ENCODE measurements at places on chromosomes 1 and 21.
A peak's percentile ranks its signal among the peaks of the same experiment; 100 is the strongest.

- DNase-seq = no peak
Measured at GRCh38 chr21:33799378-33800090, 116.1 kb downstream of the ATP5PO start.

DNA sequence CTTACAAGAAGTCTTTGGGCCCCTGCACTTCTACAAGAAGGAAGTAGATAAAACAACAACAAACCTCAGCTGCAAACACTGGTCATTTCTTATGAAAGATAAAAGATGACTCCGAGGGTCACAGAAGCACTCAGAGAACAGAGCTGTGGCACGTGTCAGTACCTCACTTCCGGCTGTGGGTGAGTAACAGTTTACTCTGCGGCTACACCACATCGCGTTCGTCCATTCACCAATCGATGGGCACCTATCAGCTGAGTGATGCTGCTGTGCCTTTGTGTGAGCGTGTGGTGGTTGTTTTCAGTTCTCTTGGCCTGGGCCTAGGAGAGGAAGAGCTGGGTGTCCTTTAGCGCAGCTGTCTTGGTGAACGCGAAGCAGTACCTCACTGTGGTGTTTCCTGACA, 49.9 kb downstream of the COL6A1 start:
- DNase-seq = no peak

DNA sequence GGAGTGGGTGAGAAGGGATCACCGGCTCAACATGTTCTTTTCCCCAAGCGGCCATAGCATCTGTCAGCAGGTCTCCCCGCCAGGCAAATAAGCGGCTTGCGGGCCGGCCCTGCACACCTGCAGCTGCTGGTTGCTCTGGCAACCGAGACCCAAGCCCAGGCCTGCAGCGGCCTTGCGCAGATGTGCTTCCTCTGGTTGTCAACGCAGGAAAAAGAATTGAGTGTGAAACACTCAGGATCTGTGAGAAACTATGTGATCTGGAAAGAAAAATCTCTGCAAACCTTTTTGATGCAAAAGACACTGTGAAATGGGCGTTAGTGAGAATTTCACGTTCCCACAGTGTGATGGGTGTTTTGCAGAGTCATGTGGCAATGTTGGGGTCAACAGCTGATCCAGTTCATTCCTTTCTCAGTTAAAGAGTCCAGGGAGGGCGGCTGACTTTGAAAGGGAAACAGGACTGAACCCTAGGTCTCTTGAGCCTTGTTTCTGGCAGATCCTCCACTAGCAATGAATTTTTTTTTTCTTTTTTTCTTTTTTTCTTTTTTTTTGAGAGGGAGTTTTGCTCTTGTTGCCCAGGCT, 28.4 kb downstream of the TOMM20 start:
- DNase-seq = no peak

GRCh38 chr1:105416261-105416660, 1640.2 kb upstream of the PRMT6 start:
- DNase-seq = no peak

- DNase-seq = no peak
Measured at GRCh38 chr1:63322114-63322943, at the start of gene FOXD3. TSS of gene FOXD3 (plus strand) at chr1:63322567. CDS start at chr1:63323059, 492 bp downstream.

DNA sequence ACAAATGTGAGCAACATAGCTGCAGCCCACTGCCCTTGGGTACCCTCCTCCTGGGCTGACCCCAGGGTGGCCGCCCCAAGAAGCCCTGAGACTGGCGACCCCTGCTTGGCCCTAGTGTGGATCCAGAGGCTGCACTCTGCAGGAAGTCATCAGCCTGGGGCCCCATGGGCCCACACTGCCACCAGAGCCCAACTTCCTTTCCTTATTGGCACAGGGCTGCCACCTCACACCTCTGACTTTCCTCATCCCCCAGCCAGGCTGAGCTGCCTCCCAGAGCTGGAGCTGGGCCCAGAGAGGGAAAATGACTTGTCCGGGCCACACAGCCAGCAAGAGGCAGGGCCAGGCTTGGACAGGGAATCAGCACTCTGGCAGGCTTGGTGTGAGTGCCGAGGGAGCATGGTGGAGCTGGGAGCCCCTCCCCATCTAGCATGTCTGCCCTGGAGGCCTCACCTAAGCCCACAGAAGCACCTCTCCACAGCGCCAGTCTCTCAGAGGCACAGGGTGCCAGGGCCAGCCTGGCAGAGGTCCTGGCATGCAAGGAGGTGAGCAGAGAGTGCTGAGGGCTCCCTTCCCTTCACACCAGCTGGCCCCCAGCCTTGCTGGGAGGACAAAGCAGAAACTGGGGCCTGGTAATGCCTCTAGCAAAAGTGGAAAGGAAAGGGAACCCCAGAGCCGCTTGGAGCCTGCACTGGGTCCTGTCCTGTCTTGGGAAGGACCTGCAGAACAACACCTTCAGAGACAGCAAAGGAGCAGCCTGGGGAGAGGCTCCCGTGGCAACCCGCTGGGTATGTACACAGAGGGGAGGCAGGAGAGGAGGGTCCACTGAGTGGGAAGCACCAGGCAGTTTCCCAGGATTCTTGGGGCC, 3.2 kb downstream of the RAP1GAP start:
- no peak for DNase-seq

- DNase-seq = no peak
Measured at GRCh38 chr1:243543501-243543900, 287.7 kb downstream of the SDCCAG8 start.

DNA sequence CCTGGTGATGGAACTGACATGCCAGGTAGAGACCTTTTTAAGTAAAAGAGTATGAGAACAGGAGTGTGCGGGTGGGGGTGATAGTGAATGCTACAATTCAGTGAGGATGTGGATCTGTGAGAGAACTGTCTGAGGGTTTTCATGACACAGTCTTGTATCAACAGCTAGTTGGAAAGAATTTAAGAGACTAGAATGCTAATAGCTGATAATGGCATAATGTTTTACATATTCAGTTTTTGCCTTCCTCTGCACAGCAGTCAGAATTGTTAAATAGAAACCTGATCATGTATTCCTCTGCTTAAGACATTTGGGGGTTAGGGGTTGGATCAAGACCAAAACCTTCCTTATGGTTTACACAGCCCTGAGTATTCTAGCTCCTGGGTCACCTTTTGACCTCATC, 152.8 kb upstream of the ZRANB2 start:
- no peak for DNase-seq

DNA sequence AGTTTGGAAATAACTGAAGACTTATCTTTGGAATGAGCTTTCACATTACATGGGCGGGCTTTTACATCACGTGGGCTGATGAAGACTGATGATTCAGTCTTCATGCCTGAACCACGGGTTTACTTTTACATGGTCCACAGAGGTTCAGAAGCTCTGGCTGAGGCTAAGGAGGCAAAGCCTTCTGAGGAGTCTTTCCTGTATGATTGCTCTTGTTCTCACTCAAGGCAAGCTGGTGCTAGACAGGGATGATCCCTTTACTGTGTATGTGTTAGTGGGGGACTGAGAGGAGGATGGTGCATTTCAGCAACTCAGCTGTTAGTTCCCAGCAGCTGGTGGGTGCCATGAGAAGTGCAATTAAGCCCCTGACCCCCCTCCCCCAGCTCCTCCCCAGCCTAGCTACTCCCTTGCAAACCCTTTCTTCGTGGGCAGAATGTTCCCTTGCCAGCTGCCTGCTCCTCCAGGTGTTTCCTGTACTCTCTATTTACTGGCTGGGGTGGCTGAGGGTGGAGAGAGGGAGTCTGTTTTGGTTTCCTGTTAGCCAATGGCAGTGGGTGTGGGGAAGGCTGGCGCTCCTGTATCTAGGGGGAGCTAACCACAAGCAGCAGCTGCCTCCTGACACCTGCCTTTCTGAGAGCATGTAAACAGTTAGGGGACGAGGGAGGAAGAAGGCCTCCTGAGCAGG, 15.4 kb downstream of the BTG2 start:
- no peak for DNase-seq

- no peak for DNase-seq
Measured at GRCh38 chr1:236844499-236845271, 49.6 kb downstream of the MTR start.

GRCh38 chr1:214494706-214495105, 56.7 kb downstream of the PTPN14 start:
- no peak for DNase-seq

GRCh38 chr1:17207046-17207445, 2.1 kb downstream of the PADI1 start:
- DNase-seq = no peak

DNA sequence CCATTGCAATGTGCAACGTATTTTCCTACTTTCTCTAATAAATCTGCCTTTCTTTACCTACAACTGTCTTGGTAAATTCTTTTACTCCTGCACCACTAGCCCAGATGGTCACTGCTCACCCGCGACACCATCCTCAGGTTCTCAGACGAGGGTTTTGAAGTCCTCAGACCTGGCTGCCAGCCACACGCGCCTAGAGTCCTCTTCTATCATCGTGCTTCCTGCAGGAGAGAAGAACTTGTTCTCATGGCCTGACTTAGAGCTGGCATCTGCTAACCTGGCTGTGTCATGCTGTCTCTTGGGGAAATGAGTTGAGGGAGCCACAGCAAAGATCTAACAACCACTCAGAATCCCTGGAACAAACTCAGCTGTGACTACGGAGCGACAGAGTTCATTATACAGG, 30.3 kb upstream of the PGBD5 start:
- no peak for DNase-seq

- no peak for DNase-seq
Measured at GRCh38 chr1:38938722-38939260, 2.8 kb downstream of the RHBDL2 start.

GRCh38 chr1:10495952-10496351, 21.2 kb downstream of the PEX14 start:
- no peak for DNase-seq

GRCh38 chr1:68307378-68307787, 75.1 kb upstream of the WLS start:
- DNase-seq = no peak

GRCh38 chr21:34348890-34349519, 14.8 kb upstream of the KCNE2 start:
- DNase-seq = no peak

DNA sequence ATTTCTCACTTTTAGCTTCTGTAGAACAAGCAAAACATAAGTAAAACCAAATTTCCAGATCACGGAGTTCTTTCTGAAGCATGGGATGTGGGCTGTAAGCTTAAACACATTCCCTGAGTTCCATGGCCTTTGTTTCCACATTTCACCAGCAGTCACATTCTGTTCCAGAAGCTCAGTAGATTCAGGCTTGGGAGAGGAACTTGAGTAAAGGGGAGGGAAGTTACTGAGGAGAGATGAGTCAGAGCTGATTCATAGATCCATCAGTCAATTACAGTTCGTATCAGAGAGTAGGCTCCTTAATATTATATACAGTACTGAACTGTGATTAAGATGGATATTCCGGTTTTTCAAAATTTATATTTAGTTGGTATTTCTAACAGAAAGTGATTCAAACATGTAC, 614.3 kb downstream of the NCAM2 start:
- peak; percentile 51 for DNase-seq

GRCh38 chr1:41282679-41283317, 40.7 kb upstream of the SCMH1 start:
- peak; percentile 6 for DNase-seq

- no peak for DNase-seq
Measured at GRCh38 chr1:21297975-21298374, 7.7 kb upstream of the ECE1 start.

DNA sequence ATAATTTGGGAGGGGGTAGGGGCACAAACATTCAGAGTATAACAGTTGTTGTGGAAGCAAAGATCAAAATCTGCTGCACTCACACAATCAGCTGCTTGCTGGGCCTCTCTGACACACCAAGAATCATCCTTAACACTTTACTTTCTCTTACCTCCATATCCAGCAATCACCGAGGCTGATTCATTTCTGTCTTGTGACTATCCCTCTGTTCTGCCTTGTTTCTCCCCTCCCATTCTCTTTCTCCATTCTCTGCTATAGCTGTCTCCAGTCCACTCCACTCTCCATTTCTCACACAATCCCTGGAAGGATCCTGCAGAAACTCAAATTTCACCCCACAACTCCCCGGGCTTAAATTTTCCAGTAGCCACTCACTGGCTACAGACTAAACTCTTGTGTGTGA, 91.8 kb upstream of the NGF start:
- DNase-seq = no peak

GRCh38 chr1:48692235-48692634, 84.5 kb downstream of the BEND5 start:
- no peak for DNase-seq

DNA sequence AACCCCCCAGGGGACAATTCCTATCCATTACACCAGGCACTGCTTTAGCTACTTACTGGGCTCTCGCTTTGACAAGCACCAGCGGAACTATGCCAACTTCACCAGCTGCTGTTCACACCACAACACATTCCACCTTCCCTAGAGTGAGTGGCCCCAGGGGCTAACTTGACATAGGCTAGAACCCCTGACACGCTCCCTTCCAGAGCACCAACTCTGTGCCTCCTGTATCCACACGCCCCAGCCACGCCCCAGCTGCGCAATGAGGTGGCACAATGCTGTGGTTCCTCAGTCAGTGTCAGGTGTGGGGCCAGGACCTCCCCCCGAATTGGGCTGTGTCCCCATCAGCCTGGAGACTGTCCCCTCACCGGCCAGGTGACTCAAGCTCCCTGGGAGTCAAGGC, 11.7 kb upstream of the FGR start:
- no peak for DNase-seq

GRCh38 chr1:225819346-225820192, 9.6 kb downstream of the EPHX1 start:
- DNase-seq = no peak

DNA sequence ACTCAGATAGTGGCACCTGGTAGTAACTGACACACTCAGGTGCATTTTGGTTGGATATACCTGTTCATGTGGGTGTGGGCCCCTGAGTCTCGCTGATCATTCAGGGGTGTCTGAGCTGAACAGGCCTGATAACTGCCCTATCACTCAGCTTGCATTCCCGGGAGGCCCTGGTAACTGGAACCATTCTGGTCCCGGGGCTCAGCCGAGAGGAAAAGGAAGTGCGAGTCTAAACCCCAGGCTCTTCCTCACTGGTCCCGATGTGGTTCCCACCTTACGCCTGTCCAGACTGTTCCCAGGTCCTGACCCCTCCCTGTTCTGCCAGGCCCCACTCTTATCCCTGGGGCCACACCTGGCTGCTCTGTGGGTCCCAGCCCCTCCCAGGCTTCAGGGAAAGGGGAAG, 11.7 kb upstream of the CDK18 start:
- no peak for DNase-seq

GRCh38 chr1:19416921-19417470, 68.3 kb downstream of the CAPZB start:
- no peak for DNase-seq

DNA sequence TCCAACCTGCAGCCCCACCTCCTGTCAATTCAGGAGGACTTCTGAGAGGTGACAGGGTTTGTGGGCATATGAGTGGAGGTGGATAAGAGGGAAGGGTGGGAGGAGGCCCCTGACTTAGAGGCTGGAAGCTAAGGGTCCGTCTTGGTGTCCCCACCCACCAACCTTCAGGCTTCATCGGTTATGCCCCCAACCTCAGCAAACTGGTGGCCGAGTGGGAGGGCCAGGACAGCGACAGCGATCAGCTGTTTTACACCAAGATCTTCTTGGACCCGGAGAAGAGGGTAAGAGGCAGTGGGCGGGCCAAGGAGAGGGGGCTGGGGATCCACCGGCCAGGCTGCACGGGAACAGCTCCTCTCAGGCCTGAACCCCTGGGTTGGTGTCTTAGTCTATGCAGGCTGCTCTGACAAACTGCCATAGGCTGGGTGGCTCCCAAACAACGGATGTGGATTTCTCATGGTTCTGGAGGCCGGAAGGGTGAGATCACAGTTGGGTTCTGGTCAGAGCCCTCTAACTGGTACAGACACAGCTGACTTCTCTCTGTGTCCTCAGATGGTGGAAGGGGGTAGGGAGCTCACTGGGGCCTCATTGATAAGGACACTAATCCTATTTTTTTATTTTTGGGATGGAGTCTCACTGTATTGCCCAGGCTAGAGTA, 18.1 kb downstream of the PLOD1 start:
- no peak for DNase-seq

- no peak for DNase-seq
Measured at GRCh38 chr1:145846201-145846612, 777 bp downstream of the NUDT17 start.
